Neural progenitor cell (in vitro differentiated cells): ENCODE measurements at places on chromosomes 5 and 9. TPM values are rescaled to one million over a fixed set of nuclear protein-coding genes. Genes with fewer than 3 reads are reported as not detected.

DMRT3 gene
- 0.41 and 0.90 TPM in 2 replicates for total RNA-seq

SPAAR gene
- 0.22 TPM in 1 of 2 replicates, not detected in the other for total RNA-seq

NIPAL4 gene
- total RNA-seq, result not detected in 2 replicates

C1QTNF3 gene
- total RNA-seq, result 4.8 and 6.4 TPM in 2 replicates

LCP2 gene
- not detected in 2 replicates for total RNA-seq

GM2A gene
- 19.4 TPM in 2 replicates for total RNA-seq

RGMB gene
- 27.4 and 33.8 TPM in 2 replicates for total RNA-seq

CD180 gene
- not detected in 2 replicates for total RNA-seq
